ENCODE measurements at places on chromosomes 1 and 21. TPM values are rescaled to one million over a fixed set of nuclear protein-coding genes. Genes with fewer than 3 reads are reported as not detected.

DNA sequence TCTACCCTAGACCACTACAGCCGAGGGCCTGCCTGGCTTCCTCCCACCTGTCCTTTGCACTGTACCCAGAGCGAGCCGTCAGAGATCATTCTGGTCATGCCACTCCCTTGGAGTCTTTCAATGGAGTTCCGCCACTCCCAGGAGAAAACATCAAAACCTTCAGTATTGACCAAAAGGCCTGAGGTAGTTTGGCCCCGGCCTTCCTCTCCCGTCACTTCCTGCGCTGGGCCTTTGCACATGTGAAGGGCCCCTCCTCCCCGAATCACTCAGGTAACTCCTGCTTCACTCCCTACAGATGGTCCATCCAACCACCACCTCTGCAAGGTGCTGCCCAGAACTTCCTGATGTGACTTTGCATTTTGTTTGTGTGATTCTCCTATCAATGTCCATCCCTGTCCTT is 26.6 kb downstream of the UBE2G2 start:
- no peak for DNase-seq

DNA sequence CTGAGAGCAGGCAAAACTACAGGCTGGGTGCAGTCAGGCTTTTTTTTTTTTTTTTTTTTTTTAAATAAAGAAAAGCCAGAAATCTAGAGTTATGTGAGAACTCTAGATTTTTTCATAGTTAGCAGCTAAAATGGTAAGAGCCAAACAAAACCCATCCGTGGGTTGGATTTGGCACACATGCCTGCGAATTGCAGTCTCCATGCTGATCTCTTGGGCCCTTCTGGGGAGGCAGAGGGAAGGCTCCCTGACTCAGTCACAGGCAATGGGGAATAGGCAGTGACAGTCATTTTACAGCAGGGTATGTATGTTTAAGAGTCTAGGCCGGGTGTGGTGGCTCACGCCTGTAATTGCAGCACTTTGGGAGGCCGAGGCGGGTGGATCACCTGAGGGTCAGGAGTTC is 2.6 kb downstream of the TXLNA start:
- DNase-seq: no peak

DNA sequence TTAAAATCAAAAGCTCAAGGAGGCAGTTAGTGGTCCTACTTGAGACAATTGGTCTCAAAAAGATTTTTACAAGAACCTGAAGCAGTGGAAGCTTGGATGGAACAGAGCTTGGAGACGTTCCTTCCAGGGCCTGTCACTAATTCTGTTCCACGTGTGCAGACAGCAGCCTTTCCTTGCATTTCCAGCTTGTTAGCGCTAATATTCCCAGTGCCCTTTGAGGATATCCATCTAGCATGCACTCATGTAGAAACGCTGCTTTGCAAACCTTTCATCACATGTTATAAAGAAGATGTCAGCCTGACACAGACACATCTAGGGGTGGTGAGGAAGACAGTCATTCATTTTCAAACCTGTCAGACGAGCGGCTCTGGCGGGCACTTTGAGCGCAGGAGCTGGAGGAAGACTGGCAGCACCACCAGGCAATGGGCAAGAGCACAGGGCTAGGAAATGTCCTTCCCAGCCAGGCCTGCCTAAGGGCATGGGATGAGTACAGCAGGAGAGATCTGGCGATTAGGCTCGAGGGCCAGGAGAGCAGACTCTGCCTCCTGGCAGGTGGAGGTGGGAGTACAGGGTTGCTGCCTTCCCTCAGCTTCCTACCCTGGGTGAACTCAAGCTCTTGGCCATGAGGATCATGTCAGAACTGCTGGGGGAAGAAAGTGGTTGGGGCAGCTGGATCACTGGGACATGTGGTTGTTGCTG is 55.5 kb downstream of the CASQ2 start:
- no peak for DNase-seq

- DNase-seq: no peak
Measured at GRCh38 chr1:211606914-211607753, 28.2 kb upstream of the SLC30A1 start.

- DNase-seq: no peak
Measured at GRCh38 chr1:167748906-167749305, 27.1 kb downstream of the MPZL1 start.

GRCh38 chr21:39456665-39457064 is 4.9 kb downstream of the SH3BGR start:
- no peak for DNase-seq

DNA sequence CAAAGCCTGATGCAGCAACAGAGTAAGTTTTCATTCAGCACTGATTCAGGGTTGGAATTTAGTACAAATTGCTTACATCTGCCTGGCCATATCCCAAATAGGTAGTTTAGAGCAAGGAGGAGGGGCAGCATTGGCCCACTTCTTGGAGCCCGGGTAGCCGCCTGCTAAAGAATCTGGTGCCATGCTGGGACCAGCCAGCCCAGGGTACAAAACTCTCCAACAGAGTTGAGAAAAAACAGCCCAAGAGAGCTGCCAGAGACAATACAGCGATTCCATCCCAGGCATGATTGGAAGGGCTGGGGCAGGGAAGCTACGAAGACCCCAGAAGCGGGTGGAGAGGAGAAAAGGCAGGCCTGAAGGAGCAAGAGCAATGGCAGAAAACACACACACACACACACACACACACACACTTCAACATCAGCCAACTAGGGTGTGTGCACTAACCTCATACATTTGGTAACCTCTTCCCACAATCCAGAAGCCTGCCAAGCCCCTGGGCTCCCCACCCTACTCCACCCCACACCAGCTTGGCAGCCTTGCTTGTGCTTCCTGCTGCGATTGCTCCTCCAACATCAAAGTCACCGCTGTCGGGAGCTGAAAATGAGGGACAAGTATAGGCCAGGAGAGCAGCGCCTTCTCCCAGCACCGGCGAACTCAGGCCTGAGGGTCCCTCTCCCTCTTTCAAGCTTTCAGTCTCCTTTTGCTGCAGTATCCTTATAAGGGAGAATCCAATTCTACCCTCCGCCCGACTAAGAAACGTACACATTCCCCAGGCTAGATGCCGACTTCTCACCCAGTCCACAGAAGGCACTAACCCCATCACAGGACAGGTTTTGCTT is 1.2 kb downstream of the PIK3C2B start:
- DNase-seq: peak; percentile 65

The SLAMF1 gene
- 0.36 TPM for total RNA-seq
